ENCODE measurements at places on chromosomes 5 and 9.

DNA sequence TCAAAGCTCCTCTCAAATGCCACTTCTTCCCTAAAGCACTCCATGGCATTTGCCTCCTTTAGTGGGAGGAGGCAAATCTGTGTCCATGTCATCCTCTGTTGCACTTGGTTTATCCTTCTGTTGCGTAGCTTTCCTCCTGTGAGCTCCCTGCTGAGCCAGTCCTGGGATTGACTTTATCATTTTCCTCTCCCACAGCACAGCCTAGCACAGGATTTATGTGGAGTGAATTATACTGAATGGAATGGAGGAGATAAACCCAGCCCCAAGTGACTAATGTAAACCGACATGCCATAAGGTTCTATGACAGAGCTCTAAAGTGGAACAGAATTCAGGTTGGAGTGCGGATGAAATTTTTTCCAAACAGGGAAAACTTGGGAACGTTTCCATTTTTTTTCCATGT, 26.4 kb upstream of the TOMM5 start:
- H3K4me1 ChIP-seq, result no peaks in the 10 kb centered on the region
- H3K27me3 ChIP-seq, result peaks cover 3% of the 10 kb centered on the region
- H3K27ac ChIP-seq, result no peak overlapping the region

- H3K4me1 ChIP-seq, result no peaks in the 10 kb centered on the region
- H3K36me3 ChIP-seq, result no peaks in the 10 kb centered on the region
- H3K4me3 ChIP-seq, result no peak overlapping the region
- H3K27me3 ChIP-seq, result peaks cover 5% of the 10 kb centered on the region
- no peak overlapping the region for H3K27ac ChIP-seq
- no peak for DNase-seq
Measured at GRCh38 chr9:76756941-76757673, 7.1 kb upstream of the PCA3 start.

GRCh38 chr9:88986776-88987175, 4.5 kb upstream of the S1PR3 start:
- DNase-seq, result no peak
- H3K4me1 ChIP-seq, result no peaks in the 10 kb centered on the region
- H3K27ac ChIP-seq, result no peak overlapping the region
- H3K4me3 ChIP-seq, result no peak overlapping the region
- H3K36me3 ChIP-seq, result no peaks in the 10 kb centered on the region
- H3K27me3 ChIP-seq, result peaks cover 4% of the 10 kb centered on the region

- H3K4me1 ChIP-seq, result no peaks in the 10 kb centered on the region
- H3K27me3 ChIP-seq, result peaks cover 11% of the 10 kb centered on the region
- H3K4me3 ChIP-seq, result no peak overlapping the region
- no peaks in the 10 kb centered on the region for H3K36me3 ChIP-seq
Measured at GRCh38 chr9:126113176-126113575, 213.5 kb upstream of the MVB12B start.

Measured in immature natural killer cell (primary cell).